ENCODE measurements at places on chromosomes 6 and 20. TPM values are rescaled to one million over a fixed set of nuclear protein-coding genes. Genes with fewer than 3 reads are reported as not detected.

The HLA-DPB1 gene
- 8.2 TPM for total RNA-seq

The DYNLT2 gene
- total RNA-seq = 2.0 TPM

The SIM1 gene
- not detected for total RNA-seq

The DEFB124 gene
- not detected for total RNA-seq

GRCh38 chr6:26351544-26351953 is 13.4 kb upstream of the BTN3A2 start:
- DNase-seq = no peak

DNA sequence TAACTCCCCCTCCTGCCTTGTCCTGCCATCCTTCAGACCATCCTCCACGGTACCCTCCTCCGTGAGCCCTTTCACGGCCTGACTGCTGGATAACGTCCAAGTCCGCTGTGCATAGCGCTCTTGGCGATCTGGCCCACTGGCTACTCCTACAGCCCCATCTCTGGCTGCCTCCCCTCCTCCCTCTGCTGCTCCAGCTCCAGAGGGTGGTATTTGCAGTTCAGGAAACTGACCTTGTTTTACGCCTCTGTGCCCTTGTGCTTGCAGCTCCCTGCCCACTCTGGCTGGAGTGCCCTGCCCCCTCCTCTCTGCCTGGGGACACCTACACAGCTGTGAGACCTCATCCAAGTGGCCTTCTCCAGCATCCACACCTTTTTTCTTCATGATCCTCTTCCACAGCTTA is 6.5 kb upstream of the RREB1 start:
- no peak for DNase-seq

- no peak for DNase-seq
These were observed 222.9 kb upstream of the DEFB112 start for GRCh38 chr6:50272611-50273010.

DNA sequence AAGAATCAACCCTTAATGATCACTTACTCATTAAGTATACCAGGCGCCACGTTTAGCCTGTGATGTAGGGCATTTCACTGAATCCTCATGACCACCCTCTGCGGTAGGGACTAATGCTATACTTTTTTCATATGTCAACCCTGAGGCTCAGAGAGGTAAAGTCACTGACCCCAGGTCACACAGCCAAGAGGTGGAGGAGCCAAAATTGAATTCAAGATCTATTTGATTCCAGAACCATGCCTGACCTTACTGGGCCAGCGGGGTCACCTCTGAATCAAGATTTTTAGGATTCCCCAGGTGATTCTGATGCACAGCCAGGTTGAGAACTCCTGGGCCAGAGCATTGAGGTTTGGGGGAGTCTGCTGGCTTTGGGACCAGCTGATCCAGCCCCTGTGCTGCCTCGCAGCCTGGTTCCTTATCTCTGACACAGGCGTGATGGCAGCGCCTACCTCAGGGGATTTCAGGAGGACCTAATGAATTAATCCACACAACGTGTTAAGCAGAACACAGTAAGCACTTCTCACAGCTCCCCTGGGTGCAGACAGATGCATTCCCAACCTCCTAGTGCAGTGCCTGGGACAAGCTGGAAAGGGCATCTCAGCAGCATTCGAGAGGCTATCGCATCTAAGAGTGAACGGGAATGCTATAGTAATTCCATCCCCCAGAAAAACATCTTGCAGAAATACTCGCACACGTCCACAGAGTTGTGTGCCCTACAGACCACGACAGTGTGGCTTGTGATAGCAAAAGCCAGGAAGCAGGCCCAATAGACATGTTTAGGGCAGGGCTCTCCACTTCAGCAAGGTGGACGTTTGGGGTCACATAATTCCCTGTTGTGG is 101.4 kb upstream of the PTPN1 start:
- no peak for DNase-seq

GRCh38 chr6:54786154-54786553 is 60.4 kb upstream of the FAM83B start:
- no peak for DNase-seq

GRCh38 chr6:169160091-169160854 is 93.4 kb downstream of the THBS2 start:
- no peak for DNase-seq
